Anterior cingulate cortex (tissue), 58 donors: ENCODE measurements at places on chromosomes 5 and 9.

- DNase-seq = no peak
These were observed 10.7 kb downstream of the PCDHAC2 start for GRCh38 chr5:140977003-140977402.

- no peak for DNase-seq
These were observed 15.3 kb downstream of the NFIB start for GRCh38 chr9:14298601-14299022.

GRCh38 chr5:35668794-35669193 is 51.1 kb downstream of the SPEF2 start:
- no peak for DNase-seq

DNA sequence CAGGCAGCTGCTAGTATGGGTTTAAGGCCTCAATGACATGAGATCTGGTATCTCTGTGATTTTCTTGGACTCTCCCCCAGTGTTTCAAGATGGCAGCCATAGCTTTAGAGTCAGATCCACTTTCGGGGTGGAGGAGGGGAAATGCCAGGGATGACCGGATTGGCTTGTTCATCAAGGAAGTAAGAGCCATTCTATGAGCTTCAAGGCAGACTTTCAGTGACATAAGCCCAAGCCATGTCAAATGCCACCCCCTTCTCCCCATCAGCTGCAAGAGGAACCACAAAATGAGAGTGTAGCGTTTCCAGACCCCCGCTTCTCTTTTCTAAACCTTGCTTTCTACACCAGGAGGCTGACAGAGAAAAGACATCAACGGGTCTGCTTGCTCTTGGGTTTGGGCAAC is 271.8 kb downstream of the PSAT1 start:
- no peak for DNase-seq

GRCh38 chr9:127903557-127904475 is 4.4 kb upstream of the ST6GALNAC6 start:
- DNase-seq = no peak

GRCh38 chr9:69519470-69520240 is 152.5 kb downstream of the APBA1 start:
- no peak for DNase-seq
